ENCODE measurements at places on chromosomes 16 and 17.

DNA sequence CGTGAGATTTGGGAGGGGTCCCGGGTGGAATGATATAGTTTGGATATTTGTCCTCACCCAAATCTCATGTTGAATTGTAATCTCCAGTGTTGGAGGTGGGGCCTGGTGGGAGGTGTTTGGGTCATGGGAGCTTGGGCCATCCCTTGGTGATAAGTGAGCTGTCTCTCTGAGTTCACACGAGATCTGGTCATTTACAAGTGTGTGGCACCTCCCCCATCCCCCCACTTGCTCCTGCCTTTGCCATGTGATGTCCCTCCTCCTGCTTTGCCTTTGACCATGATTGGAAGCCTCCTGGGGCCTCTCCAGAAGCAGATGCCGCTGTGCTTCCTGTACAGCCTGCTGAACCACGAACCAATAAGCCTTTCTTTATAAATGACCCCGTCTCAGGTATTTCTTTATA is 21.3 kb upstream of the BAIAP2 start:
- no peak for DNase-seq

GRCh38 chr17:70123193-70123592 is 46.1 kb upstream of the KCNJ2 start:
- DNase-seq, result no peak

DNA sequence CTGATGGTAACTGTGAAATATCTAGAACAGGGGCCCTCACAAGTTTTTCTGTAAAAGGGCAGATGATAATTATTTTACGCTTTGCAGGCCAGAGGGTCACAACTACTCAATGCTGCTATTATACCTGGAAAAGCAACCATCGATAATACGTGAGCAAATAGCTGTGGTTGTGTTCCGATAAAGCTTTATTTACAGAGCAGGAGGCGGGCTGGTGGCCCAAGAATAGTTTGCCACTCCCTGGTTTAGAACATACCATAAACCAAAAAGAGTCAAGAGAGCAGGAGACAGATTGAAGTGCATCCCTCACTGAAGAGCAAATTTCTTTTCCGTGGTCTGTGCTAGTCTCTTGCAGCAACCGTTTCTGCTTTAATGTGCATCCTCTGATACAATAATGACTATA is 77.9 kb upstream of the DYNLRB2 start:
- DNase-seq, result no peak

DNA sequence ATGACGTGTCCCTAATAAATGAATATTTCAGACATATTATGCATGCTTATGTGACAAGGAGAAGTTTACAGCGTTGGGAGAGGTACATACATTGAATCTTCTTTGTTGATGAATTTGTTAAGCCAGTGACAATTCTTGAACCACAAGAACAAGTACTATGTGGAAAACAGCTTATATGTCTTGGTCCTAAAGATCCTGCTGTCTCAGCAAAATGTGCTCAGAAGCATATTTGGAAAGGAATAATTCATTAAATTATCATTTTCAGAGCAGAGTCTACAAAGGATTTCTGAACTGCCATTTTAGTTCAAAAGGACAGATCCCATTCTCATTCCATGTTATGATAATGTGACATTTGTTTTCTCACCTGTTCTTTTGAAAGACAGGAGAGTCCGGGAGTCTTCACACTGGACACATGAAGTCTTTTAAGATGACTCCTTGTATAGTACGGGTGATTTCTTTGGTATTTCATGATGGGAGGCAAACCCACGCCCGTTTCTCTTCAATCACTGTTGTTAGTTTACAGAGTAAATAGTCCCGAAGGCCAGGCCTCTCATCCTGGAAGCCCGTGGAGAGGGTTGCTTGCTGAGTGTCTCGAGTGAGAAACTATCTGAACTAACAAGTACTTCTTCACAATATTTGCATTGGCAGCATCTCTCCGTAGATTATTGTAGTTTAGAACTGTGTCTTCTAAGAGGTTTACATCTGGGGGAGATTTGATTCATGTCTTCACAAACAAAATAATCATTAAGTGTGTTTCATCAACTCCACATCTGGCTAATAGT is 26.7 kb downstream of the VPS35L start:
- DNase-seq, result no peak

- no peak for DNase-seq
These were observed 159.2 kb downstream of the XYLT1 start for GRCh38 chr16:17311333-17312093.

DNA sequence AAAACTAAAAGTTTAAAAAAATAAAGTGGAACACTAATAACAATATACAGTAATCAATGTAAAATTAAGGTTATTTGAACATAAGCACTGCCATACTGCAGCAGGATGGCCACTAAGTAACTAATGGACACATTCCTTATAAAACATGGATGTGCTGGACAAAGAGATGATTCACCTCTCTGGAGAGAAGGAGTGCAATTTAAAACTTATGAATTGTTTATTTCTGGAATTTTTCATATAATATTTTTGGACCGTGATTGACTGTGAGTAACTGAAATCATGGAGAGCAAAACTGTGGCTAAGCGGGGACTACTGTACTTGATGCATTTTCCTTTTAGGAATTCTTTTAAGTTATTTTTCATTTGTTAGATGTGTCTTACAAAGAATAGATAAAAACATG is 21.8 kb downstream of the CBFB start:
- DNase-seq, result no peak

Data from NCI-H1048 (cell line).